H4 (cell line): ENCODE measurements at places on chromosomes 11 and 22. TPM values are rescaled to one million over a fixed set of nuclear protein-coding genes. Genes with fewer than 3 reads are reported as not detected.

- DNase-seq: no peak
Observed at GRCh38 chr11:78201096-78201818, 12.5 kb downstream of the USP35 start.

Gene SNX32
- total RNA-seq: not detected in 2 replicates

DNA sequence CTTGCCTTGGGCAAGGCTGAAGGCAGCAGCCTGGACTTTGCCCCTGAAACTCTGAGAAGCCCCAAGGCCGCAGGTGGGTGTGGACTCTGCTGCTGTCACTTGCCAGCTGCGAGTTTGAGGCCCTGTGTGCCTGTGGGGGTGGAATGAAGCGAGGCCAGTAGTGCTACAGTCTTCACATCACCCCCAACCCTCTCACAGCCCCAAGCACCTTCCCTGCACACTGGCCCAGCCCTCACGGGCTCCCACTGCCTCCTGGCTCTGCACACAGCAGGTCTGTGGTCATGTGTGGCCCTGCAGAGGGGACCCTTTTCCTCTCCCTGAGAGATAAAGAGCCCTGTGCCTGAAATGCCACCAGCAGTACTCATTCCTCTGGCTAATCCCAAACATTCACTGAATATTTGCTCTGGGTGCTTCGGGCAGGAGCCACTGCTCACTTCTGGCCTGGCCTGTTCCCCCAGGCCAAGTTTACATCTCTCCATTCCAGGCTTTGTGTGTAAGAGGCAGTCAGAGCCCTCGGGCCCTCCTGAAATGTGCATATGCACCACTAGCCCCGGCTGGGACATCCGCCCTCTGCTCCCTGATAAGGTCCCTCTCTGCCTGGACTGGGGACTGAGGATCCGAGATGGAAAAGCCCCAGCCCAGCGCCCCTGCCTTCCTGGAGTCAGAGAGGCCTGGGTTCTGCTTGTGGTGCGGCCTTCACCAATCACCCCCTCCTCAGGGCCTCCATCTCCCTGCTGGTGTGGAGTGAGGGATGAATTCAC is 17.7 kb downstream of the MGAT3 start:
- no peak for DNase-seq

DNA sequence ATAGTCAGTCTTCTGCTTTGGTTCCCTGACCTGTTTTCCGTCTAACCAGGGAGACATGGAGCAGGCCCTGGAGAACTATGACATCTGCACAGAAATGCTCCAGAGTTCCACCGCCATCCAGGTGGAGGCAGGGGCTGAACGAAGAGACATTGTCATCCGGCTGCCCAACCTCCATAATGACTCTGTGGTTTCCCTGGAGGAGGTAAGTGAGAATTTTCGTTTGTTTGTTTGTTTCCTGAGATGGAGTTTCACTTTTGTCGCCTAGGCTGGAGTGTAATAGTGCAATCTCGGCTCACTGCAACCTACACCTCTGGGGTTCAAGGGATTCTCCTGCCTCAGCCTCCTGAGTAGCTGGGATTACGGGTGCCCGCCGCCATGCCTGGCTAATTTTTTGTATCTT is 52.9 kb downstream of the CABIN1 start:
- no peak for DNase-seq

DNA sequence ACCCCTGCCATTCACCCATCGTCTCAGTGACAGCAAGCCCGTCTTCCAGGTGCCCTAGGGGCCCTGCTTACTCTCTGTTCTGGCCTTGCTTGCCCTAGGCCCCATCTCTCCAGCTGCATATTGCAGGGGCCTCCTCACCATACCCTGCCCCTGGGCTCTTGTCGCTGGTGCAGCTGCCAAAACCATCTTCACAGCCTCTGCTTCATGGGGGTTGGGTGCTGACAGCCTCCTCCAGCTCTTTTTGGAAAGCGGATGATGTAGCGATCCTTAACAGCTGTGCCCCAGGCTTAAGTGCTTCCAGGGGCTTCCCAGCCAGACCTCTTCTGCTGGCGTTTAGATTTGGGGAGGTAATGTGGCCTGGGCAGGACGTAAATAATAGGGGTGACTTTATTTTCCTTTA is 61.2 kb upstream of the SUSD2 start:
- DNase-seq: no peak

- no peak for DNase-seq
Observed at GRCh38 chr22:42229455-42230149, 40.9 kb downstream of the TCF20 start.

GRCh38 chr22:33699176-33699575 is 221.1 kb downstream of the LARGE1 start:
- DNase-seq: no peak

Gene DLG2
- total RNA-seq: 1.7 and 2.6 TPM in 2 replicates

DNA sequence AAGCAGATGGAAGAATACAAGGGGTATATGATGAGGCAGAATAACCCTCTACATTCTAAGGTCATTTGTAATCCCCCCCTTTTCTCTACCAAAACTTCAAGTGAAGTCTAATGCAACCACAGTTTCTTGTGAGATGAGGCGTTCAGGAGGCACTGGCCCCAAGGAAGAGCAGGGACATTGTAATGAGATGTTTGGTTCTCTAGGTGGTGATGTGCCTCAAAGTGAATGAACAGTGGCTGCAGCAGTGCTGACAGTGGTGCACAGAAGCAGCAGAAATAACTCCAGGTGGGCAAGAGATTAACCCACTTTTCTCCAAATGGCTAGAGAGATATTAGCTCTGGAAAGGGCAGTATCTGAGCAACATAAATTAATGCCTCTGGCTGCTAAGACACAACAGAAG is 33.8 kb downstream of the PDGFD start:
- DNase-seq: no peak

GRCh38 chr22:32236970-32237369 is 18.2 kb downstream of the SLC5A4 start:
- DNase-seq: no peak

DNA sequence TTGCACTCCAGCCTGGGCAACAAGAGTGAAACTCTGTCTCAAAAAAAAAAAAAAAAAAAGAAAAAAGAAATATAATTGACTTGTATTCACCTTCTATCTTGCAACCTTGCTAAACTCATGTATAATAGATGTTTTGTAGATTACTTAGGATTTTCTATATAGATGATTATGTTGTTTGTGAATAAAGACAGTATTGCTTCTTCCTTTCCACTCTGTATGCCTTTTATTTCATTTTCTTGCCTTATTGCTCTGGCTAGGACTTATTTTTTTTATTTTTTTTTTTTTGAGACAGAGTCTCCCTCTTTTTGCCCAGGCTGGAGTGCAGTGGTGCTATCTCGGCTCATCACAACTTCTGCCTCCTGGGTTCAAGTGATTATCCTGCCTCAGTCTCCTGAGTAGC is 29.7 kb upstream of the SOX10 start:
- no peak for DNase-seq

Gene ZBTB16
- not detected in 2 replicates for total RNA-seq

GRCh38 chr11:13852481-13852880 is 110.0 kb upstream of the SPON1 start:
- no peak for DNase-seq

DNA sequence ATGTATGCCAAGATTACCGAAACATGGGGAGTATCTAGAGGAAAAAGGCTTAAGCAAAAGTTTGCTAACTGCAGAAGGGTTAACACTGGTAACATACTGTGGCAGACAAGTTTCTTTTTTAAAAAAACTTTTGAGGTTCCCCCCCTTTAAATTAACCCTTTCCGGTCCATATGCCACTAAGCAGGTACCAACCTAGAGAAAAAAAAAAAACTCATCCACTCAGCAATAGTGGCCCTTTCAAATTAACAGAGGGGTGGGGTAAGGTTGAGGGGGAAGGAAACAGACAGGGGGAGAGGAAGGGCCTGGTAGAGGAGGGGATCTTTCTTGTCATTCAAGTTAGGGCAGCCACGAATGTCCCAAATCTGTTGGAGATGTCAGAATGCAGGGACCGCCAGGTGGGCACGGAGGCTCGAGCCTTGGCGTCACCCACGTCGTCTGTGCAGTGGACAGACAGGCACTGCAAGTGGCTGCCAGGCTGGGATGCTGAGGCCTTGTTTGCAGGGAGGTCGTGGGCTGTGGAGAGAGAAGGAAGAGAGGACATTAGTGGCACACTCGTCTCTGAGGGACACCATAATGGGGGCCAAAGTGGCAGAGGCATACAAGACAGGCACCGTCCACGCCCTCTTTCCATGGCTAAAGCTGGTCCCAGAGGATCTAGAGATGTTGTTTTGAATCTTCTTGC is 50.8 kb downstream of the MN1 start:
- DNase-seq: no peak
